ENCODE measurements at places on chromosomes 4 and X. TPM values are rescaled to one million over a fixed set of nuclear protein-coding genes. Genes with fewer than 3 reads are reported as not detected.

XG gene
- total RNA-seq, result 1.3 TPM

REPS2 gene
- total RNA-seq, result 1.3 TPM

RAB9A gene
- total RNA-seq, result 20.8 TPM

GK2 gene
- total RNA-seq, result not detected

FAM9B gene
- total RNA-seq, result not detected

UGT2A2 gene
- not detected for total RNA-seq

HCCS gene
- 23.1 TPM for total RNA-seq

ASB11 gene
- total RNA-seq, result not detected

MAGEA11 gene
- not detected for total RNA-seq

FHDC1 gene
- under 0.01 TPM for total RNA-seq

STAG2 gene
- 72.8 TPM for total RNA-seq

USP51 gene
- total RNA-seq, result 1.7 TPM

ADH7 gene
- not detected for total RNA-seq

HOPX gene
- 32.8 TPM for total RNA-seq

RAB33A gene
- 1.2 TPM for total RNA-seq

AREG gene
- total RNA-seq, result 0.32 TPM

SPANXA2 gene
- total RNA-seq, result not detected

ALPK1 gene
- 10.6 TPM for total RNA-seq

PNMA6A gene
- total RNA-seq, result 1.1 TPM

RASGEF1B gene
- total RNA-seq, result not detected

HS6ST2 gene
- total RNA-seq, result 1.3 TPM

ETNPPL gene
- not detected for total RNA-seq

PLRG1 gene
- total RNA-seq, result 117 TPM

PDCL2 gene
- not detected for total RNA-seq

NUP62CL gene
- not detected for total RNA-seq

LRAT gene
- not detected for total RNA-seq

COX7B2 gene
- not detected for total RNA-seq

HTR2C gene
- not detected for total RNA-seq

NEIL3 gene
- total RNA-seq, result 10.2 TPM

ARHGAP24 gene
- 129 TPM for total RNA-seq

SPANXC gene
- not detected for total RNA-seq

NDP gene
- 1.3 TPM for total RNA-seq

LUZP4 gene
- total RNA-seq, result not detected

LYAR gene
- total RNA-seq, result 41.0 TPM

DUSP21 gene
- total RNA-seq, result not detected

CDX4 gene
- not detected for total RNA-seq

METTL14 gene
- 16.7 TPM for total RNA-seq

AGTR2 gene
- not detected for total RNA-seq

F9 gene
- not detected for total RNA-seq

Measured in epithelial cell of umbilical artery (primary cell).